Dorsolateral prefrontal cortex (tissue), 122 donors: ENCODE measurements at places on chromosomes 11 and 22.
A peak's percentile ranks its signal among the peaks of the same experiment; 100 is the strongest.

GRCh38 chr11:119641983-119642745 is 86.8 kb downstream of the NECTIN1 start:
- no peak for DNase-seq

DNA sequence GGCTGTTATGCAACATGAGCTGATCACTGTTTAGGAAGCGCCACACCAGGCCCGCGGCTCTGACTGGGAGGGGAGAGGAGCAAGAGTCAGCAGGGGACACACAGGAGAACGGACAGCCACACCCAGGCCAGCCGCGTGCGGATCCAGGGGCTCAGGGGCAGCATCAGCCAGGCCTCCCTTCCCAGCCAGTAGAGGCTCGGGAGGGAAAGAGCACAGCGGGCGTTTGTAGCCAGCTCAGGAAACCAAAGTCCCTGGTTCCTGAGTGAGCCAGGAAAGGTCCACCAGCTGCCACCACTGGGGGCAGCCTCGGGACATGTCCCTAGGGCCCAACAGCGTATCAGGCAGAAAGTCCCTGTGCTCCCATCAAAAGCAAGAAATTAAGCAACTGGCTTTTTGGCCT is 71.8 kb upstream of the PITPNB start:
- no peak for DNase-seq

DNA sequence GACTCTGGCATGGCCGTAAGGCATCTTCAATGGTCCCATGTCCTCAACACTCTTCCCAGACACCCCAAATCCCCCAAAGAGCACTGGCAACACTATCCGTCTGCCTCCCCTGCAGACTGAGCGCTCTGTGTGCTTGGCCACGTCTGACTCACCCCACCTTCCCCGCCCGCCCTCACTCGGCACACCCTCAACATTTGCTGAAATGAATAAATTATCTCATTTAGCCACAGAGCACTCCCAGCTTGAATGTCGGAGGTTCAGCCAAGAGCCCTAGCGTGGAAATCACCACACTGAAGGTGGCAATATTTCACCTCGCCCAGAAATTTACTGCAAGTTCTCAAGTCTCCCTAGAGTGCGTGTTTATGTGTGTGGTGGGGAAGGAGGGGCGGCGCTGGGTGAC is 46.6 kb upstream of the TCF20 start:
- peak; percentile 51 for DNase-seq

GRCh38 chr11:95150956-95151684 is 61.5 kb downstream of the ENDOD1 start:
- DNase-seq: peak; percentile 89

- no peak for DNase-seq
These were observed 90.3 kb upstream of the CD82 start for GRCh38 chr11:44475114-44475686.

GRCh38 chr11:45538363-45538762 is 127.1 kb downstream of the CHST1 start:
- peak; percentile 87 for DNase-seq

DNA sequence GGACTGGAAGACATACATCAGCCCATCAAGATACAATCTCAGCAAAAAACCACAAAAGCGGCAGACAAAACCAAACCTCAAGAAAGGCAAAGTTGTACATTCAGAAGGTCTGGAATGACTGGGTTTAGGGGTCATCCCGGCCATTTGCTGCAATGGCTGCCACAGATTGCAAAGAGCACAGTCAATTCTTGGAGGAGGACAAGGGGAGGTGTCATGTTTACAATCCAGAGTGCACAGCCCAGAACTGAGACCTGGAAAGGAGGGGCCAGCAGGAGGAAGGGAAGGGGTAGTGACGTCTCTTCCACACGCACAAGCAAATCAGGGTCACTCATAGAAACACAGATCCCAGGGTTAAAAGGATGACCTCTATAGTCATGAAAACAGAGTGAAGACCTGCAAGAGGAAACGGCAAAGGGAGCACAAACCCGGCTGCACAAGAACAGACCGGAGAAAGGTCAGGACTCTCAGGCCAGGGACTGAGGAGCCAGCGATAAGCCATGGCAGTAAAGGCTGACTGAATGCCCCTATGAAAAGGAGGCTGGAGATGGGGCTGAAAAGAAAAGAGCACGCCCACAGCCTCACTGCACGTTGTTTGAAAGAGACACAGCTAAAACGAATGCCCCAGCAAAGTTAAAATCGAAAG is 18.2 kb upstream of the MUC5AC start:
- DNase-seq: peak; percentile 1

DNA sequence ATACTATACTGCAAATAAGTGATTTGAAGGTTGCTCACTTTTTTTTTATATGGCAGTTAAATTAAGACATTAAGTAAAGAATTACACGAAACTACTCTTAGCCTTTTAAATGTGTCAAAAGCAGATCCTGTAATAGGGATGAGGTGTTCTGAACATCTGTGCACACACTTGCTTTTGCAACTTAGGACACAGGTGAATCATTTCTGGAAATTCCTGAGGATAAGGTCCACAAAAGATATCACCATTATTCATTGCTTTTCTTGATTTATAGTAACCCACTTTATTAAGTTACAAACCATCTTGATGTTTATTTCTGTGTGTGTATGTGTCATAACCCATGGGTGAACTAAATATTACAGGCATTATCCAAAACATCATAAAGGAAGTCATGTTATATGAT is 55.9 kb downstream of the SLC5A12 start:
- no peak for DNase-seq

- no peak for DNase-seq
These were observed 1.6 kb upstream of the KAT5 start for GRCh38 chr11:65710421-65710820.

GRCh38 chr11:2425506-2425905 is 18.8 kb downstream of the TRPM5 start:
- no peak for DNase-seq

- no peak for DNase-seq
These were observed 5.9 kb downstream of the RHOG start for GRCh38 chr11:3834664-3835461.

DNA sequence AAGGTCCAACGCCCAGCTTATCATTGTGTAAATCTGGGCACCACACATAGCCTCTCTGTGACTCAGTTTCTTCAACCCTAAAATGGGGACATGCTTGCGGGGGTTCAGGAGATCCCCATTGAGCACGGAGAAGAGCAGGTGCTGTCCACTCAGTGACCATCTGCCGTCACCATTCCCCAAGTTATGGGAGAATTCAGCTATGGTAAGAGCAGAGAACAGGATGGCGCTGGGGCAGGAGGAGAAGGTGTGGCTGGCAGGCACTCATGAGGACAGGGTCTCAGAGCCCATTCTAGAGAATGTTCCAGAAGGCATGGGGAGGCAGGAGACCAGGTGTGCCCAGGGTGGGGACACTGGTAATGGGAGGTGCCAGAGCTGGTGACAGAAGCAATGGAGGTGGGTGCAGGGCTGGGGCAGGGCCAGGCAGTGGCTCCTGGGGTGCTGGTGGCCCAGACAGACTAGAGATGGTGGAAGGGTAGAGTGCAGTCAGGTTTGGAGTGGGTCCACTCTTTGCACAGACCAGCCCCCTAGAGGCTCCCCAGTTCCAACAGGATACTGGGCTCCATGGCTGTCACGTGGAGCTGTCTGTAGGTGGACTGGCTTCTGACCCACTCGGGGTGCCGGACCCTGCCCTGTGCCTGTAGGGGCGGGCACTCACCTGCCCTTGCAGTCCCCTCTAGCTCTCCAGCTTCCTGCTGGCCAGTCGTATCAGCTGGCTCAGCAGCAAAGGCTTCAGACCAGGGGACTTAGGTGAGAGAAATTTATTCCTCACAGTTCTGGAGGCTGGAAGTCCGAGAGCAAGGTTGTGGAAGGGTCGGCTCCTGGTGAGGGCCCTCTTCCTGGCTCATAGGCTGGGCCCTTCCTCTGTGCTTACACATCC is 84.7 kb downstream of the CDKN1C start:
- peak; percentile 33 for DNase-seq

DNA sequence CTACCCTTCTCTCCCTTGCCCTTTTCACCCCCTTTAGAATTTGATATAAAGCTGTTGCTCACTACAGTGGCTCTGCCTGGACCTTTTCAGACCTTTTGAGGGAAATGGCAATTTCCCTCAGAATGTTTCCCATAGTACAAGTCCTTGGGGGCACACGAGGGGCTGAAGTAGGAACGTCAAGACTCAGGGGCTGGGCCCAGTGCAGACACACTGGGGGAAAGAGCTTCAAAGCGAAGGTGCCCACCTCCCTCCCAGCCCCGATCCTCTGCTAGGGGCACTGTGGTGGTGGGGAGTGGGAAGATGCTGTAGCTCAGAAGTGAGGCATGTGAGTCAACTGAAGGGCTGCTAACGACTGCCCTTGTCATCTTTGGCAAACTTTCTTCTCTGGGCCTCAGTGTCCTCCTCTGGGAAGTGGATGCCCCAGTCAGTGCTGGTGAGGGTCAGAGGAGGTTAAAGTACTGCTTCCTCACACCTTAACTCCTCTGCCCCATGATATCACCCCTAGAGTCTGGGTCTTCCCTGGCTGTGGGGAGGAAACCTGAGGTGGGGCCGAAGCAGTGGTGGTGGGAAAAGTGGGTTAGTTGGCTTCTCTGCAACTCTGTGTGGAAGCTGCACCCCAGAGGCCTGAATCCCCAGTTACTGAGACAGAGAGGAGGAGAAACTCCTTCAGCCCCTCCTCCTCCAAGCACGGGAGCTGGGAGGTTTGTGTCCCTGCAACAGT is 425.3 kb upstream of the B3GAT1 start:
- DNase-seq: no peak

DNA sequence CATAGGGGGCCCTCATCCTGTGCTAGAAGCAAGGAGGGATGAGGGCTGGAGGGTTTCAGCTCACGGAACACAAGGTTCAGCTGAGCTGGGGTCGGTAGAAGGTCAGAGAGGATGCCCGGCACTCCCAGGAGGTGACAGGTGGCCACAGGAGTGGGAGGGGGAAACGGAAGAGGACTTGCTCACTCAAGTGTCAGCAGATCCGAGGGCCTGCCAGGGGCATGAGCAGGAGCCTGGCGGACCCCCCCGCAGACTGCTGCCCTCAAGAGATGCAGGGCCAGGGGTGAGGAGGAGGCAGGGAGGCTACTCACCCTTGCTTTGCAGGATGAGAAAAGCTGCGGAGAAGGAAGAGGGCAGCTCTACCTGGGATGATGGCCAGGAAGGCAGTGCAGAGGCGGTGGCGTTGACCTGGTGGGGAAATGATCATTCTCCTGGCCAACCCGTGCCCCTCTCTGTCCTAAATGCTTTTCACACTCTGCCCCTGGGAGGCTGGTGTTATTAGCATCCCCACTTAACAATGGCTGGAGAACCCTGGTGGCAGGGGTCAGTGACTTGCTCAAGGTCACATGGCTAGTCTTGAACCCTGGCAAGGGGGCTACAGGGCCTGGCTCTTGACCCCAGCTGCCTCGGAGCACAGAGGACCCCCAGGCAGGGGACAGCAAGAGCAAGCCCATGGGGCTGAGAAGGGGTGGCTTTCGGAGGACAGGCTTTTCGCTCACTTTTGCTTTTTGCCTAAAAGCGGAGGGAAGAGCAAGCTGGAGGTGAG is 30.1 kb upstream of the CSNK1E start:
- DNase-seq: no peak

DNA sequence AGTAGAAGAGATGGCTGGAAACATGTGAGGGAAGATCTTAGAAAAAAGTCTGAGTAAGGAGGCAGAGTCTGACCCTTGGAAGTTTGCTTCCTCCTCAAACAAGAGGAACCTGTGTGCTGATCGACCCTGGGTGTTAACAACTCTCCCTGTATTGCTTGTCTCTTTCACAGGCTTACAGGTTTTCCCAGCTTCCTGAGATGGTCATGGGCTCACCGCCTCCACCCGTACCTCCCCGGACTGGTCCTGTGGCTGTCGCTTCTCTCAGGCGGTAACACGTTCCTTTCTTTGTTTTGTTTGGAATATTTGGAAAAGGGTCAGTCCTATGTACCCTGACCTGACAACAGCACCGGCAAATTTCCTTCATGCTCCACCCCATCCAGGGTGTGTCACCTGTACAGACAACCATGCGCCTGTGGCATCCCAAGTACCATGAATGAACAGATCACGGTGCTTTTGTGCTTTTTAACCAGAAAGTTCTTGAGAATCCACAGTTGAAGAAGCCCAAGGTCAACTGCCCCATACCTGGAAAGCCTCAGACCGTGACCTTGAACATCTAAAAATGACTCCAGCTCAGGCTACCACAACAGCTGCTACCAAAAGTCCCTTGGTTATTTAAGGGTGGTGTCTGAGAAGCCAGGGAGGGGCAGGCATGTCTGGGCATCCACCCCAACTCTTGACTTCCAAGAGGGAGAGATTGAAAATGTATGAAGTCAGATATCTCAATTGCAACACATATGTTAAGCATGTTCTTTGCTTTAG is 44.6 kb downstream of the C11orf91 start:
- DNase-seq: no peak

GRCh38 chr11:15764948-15765347 is 591.4 kb downstream of the SOX6 start:
- DNase-seq: no peak

DNA sequence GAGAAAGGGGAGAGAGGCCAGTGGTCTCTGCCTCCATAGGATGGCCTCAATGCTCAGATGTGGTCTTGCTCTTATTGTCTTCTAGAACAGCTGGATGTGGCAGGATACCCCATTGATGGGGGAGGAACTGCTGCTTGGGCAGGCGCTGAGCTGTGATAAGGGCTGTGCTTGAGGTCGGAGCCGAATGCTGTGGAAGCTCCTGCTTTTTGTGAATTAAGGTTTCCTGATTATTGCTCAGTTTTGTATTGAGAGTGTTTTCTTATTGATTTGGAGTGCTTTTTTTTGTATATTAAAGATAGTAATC is 57.2 kb downstream of the CABIN1 start:
- no peak for DNase-seq

DNA sequence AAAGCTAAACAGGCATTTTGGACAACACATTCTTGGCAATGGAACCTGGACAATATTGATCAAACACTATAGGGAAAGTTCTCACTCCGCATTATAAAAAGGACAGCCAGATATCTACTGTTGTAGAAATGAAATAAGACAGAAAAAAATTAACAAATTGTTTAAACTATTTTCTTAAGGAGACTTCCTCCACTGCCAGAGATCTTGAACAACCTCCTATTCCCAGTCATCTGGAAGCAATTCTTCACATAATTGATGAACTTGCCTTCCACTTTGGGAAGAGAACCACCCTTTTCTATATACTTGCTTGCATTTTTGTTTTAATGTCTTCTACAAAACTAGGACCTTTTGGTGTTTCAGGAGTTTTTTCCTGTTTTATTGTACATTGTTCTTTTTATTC is 216.1 kb downstream of the CASP12 start:
- DNase-seq: no peak

DNA sequence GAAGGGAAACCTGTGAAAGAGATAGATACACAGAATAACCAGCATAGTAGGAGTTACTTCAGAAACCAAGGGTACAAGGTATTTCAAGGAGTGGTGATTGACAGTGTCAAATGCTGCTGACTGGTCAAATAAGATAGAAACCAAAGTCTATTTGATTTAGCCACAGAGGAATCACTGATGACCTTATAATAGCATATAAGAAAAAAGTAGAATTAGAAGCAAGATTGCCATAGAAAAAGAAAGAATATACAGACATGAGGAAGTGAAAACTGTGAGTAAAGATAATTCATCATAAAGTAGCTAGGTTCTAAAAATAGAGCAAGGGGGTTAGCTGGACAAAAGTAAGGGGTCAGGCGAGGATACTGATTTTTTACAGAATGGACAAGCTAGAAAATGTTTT is 14.2 kb downstream of the ZBTB44 start:
- DNase-seq: no peak

- no peak for DNase-seq
These were observed 10.2 kb upstream of the TBC1D10A start for GRCh38 chr22:30336752-30337460.
